ENCODE measurements at places on chromosomes 6 and 20. TPM values are rescaled to one million over a fixed set of nuclear protein-coding genes. Genes with fewer than 3 reads are reported as not detected.

Gene RIPK1
- 21.0 TPM for polyA plus RNA-seq

Gene MYL9
- polyA plus RNA-seq = not detected

Gene GSTA3
- polyA plus RNA-seq = not detected

Gene RXRB
- polyA plus RNA-seq = 7.2 TPM

DNA sequence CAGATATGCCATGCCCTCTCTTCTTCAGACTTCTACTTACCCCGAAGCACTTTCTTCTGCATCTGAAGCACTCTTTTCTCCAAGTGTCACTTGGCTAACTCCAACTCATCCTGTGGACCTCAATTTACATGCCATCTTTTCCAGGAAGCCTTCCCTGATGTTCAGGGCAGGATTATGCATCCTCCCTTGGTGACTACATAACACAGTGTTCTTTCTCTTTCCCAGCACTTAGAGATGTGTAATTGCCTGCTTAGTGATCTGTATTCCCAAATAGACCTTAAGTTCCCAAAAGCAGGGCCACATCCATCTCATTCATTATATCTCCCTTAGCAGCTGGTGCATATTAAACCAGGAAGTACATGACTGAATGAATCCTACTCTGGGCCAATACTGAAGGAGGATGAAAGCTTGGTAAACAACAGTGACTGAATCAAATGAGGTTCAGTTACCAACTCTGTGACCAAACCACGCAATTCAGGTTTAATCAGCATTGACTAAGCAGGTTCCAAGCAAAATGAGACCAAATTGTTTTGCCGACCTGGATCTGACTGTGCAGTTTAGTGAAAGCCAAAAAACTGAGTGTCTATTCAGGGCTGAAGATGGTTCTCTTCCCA, 121.4 kb upstream of the TCF21 start:
- no peak for DNase-seq

- DNase-seq = peak; percentile 59
These were observed 15.8 kb upstream of the FAM8A1 start for GRCh38 chr6:17584241-17584803.

DNA sequence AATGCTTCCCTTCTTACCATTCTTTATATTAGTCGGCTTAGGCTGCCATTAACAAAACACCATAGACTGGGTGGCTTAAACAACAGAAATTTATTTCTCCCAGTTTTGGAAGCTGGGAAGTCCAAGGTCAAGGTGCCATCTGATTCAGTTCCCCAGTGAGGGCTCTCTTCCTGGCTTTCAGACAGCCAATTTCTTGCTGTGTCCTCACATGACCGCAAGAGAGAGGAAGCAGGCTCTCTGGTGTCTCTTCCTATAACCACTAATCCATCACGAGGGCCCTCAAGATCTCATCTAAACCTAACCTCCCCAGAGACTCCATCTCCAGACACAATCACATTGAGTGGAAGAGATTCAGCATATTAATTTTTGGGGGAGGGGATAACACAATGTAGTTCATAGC, 193.0 kb upstream of the SGK1 start:
- no peak for DNase-seq

- no peak for DNase-seq
These were observed 48.0 kb upstream of the FOXQ1 start for GRCh38 chr6:1263850-1264377.

- DNase-seq = no peak
These were observed 71.0 kb downstream of the JPH2 start for GRCh38 chr20:44115762-44116644.

GRCh38 chr6:102204351-102204750, 810.8 kb downstream of the GRIK2 start:
- no peak for DNase-seq

- DNase-seq = no peak
These were observed 10.8 kb upstream of the TBCC start for GRCh38 chr6:42756722-42757121.

GRCh38 chr6:119521251-119521650, 171.7 kb upstream of the MAN1A1 start:
- no peak for DNase-seq

DNA sequence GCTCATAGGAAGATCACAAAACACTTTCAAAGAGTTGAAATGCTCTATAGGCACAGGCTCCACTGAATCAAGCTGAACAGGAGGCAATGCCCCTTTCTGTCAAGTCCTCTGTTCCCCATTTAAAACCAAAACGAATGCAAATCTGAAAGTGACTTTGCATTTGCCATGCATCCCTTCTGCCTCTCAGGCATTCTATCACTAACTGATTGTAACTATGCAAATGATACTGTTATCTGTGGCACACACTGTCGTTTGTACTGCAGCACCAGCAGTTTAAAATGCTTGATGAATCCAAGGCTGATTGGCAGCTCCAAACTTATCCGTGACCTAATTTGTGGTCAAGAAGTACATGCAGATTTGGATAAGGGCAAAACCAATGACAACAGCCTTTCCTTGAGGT, 1067.5 kb upstream of the MAP3K7 start:
- no peak for DNase-seq

DNA sequence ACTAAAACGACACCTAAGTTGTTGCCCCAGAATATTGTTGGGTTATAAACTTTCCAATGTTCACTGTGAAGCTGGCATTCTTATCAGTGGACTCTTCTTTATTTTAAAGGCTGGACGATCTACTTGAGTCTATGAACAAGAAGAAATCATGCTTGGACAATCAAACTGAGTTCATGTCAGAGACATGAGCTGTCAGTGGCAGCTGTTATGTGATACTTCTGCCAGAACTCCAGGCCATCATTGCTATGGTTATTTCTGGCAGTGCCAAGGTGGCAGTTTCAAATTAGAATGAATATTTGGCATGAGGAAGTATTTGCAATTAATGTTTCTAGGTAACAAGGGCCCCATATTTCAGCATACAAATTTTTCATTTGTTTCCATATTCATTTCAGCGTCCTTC, 417.3 kb downstream of the LMBRD1 start:
- no peak for DNase-seq

DNA sequence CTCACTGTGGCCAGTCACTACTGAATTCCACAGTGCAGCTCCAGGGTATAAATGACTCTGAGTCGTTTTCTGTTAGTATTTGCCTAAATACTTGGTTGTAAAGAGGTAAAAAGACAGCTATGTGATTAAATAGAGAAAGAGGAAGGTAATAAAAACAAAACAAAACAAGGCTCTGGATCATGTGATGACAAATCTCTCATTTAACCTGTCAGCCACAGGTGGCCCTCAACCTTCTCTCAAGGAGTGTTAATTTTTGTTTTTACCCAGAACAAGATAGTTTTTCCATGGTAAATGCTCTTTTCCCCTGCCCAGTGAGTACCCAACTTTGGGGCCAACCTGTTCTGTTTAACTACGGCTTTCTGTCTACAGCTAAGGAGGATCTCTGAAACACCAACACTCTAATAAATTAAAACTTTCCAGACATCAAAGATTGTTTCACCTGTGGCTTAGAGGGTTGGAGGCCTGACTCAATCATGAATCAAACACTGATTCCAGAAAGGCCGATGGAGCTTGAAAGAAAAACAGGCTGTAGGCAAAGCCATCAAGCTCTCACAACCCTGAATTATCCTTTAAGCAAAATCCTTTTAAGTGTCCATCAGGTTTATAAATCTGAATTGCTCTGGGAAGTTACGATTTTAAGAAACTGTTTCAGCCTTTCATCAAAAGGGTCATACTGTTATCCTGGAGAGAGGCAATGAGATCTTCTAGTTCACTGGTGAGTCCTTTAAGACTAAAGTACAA, 81.5 kb upstream of the BCLAF1 start:
- no peak for DNase-seq

GRCh38 chr6:13368731-13369115, 40.4 kb upstream of the TBC1D7 start:
- DNase-seq = no peak

DNA sequence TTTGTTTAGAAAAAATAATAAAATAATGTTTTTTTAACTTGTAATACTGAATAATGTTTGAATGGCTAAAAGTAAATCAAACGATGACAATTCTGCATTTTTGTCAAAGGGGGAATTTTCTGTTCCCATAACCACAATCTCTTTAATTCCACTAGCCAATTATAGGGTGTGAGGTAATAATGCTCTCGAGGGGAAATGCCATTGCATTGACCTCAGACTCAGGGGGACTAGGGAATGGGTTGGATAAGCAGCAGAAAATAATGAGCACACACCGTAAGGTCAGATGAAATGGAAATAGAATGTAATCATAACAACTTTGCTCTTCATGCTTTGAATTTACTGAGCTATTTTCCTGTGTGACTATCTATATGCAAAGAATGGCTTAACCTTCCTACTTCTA, 584.7 kb downstream of the RFPL4B start:
- no peak for DNase-seq

DNA sequence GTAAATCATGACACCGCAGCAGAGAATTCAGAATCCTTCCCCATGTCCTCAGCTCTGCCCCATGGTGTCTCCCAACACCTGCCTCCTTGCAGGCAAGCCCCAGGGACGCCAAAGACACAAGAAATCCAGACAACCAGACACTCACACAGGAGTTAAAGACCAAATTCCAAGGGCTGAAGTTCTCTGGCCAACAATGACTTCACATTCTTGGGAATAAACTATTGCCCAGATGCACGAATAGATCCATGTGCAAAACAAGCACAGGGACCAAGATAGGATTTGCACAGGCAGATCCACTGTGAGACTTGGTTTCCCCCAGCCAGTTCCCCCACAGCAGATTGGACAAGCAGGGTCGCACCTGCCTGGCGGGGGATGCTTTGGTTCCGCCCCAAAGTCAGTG, 246.7 kb downstream of the SOD2 start:
- DNase-seq = no peak

- DNase-seq = no peak
These were observed 699 bp upstream of the HSPA1B start for GRCh38 chr6:31826793-31827285.
